ENCODE measurements at places on chromosomes 6 and 20.

- no peak for DNase-seq
Observed at GRCh38 chr6:113642714-113643406, 214.3 kb upstream of the MARCKS start.

DNA sequence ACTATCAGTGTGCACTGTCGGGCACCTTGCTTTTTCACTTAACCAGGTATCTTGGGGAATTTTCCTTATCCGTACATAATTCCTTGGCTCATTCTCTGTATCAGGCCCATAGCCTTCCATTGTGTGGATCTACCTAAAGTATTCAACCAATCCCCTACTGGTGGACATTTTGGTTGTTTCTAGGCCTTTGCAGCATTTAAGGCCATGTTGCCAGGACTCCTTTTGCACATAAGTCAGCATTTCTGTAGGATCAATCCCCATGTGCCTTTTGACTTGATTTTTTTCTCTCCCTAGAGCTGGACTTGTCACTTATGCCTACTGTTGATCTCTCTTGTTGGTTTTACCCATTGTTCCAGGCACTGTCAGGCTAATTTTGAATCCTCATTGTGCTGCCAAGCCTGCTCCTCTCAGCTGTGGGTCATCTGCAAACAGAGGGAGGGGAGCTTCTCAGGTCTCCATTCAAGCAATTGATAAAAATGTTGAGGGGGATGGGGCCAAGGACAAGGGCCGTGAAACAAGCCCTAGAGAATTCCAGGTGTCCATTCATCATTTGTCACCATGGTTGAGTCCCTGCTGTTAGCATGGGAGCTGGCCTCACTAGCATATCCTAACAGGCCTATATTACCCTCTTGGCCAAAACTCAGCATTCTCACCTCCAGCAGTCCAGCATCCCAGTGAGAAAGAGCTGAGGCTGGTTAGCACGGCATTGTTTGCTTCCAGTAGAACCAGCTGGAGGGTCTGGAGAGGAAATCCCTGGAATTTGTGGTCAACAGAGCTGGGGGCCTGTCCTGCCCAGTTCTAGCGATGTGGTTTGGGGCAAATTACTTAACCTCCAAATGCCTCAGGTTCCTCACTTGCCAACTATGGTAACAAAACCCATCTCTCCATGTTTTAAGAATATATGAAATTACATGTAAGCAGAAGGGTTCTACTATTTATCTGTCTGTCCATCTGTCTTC is 178.4 kb downstream of the MRPL14 start:
- no peak for DNase-seq

DNA sequence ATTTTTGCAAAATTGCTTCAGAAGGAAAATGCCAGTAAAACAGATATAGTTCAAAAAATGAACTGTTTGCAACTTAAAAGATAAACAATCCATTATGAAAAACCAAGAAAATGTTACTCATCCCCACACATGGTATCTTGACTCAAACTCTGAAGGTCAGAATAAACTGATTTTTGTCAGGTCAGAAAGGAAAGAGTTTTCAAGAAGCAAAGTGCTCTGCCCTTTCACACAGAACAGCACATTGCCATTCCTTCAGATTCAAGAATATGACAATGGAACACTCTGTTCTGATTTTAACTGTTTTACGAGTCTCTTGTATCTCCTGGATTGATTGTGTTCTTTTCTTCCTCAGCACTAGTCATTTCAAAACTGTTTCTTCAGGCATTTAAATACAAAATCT is 33.8 kb upstream of the NT5E start:
- DNase-seq = no peak

DNA sequence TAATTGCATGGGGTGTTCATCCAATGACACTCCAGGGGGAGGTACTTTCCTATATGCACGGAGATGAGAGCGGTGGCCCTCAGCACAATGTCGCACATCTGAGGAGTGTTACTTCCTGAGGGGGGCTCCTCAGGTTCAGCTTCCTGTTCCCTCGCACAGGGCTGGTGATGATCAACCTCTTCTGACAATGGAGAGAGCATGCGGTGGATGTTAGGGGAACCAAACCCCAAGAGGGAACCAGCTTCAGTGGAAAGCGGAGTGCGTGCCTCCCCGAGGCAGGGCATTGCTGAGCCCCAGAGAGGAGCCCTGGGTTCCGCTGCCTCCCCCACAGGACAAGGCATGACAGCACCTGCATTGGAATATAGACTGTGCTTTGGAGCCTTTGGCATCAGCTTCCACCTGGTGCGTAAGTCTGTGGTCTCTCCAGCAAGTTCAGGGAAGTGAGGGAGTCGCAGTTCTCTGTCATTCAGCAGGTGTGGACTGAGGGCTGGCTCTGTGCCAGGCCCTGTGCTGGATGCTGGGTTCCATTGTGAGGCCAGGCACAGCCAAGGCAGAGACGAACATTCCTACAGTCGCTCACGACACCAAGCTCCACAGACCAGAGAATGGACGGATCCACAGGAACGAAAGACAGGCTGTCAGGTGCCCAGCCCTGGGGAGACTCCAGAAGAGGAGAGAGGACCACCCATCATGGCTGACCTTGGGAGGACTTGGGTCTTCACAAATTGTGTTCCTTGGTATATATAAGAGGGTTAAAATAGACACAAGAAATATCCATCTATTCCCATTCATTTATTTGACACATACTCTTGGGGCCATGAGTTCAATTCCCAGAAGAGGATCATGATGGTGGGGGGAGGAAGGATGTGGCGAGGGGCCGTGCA is 3.9 kb upstream of the ZNF831 start:
- no peak for DNase-seq

DNA sequence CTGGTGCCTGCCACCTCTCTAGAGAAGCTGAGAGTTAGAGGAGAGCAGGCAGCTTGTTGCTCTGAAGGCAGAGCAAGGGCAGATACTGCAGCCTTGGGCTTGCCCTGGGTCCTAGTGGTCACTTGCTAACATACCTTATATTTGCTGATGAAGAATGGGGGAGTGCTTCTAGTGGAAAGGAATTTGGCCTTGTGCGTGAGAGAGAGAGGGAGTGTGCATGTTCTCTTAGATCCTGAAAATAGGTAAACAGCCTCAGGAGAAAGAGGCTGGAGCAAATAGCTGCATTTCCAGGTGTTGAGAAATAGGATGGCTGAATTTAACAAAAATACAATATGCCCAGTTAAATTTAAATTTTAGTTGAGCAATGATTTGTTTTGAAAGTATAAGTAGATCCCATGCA is 724.5 kb upstream of the FLRT3 start:
- DNase-seq = peak; percentile 78

DNA sequence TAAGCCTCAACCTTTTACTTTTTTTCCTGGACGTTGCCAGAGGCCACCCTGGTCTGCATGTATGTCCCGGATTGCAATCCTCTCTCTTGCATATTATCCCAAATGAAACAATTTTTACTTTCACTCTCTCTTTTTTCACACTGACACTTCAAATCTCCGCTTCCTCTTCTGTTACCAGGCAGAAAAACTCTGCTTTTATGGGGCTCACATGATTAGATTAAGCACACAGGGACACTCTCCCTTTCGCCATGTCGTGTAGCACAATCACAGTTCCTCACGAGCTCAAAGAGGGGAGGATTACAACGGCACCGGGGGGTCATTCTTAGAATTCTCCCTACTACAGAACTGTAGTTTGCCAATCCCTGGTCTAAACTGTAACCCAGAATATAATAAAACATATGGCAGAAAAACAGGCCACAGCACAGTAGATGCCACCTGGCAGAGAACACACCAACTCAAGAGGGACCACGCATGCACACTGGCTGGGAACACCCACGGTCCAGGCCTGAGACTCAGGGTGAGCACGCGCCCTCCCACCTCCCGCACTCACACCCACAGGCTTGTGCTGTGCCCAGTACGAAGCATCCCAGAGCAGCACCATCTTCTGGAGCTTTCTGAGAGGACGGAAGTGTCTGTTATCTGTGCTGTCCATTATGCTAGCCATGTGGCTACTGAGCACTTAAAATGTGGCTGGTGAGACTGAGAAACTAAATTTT is 288.7 kb downstream of the KIF16B start:
- DNase-seq = no peak

DNA sequence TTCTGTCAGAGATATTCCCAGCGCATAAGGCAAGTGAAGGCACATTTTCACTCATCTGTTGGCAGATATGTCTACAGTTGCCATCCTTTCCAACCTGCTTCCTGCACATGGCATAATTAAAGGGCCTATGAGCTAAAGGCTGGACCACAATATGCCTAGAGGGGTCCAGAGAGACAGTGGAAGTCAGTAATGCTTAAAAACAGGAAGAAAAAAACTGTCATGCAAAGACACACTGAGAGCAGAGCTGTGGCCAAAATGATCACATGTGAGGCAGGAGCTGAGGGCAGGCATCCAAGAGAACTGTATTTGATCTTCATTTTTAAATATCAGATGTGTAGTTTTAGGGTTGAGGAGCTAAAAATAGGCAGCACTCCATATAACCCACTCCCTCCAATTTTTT is 125.0 kb upstream of the BACH2 start:
- DNase-seq = no peak

DNA sequence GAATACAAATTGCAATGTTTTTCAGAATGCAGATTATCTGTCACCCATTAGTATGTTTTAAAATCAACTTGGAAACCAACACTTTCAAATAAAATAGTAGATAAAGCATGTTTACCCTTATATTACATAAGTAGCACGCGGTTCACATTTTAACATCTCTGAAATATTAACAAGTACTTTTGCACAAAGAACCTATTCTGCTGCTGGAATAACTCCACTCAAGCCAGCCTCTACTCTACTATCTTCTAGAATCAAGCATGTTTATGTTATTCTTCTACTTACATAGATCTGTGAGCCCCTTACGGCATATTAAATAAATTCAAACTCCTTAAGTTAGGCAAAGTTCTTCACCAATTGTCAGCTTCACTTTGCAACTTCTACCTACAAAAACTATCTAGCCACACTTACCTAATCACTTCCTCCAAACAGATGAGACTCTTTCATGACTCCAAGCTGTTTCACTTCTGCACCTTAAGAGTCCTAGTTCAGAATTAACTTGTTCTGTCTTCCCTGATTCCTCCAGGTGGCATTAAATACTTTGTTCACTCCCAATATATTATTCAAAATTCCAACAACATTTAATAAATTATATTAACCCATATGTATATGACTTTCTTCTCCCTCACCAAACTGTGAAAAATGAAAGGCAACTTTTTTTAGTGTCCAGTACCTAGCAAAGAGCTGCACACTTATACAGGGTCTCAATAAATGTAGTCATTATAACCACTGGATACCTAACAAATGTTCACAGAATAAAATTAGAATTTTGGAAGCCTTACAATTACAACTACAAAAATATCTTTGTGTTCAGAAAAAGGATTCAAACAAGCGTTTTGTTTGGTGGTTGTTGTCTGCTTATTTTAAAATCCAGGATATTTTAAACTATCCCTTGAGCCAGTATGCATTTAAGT is 12.1 kb downstream of the CEP85L start:
- no peak for DNase-seq

DNA sequence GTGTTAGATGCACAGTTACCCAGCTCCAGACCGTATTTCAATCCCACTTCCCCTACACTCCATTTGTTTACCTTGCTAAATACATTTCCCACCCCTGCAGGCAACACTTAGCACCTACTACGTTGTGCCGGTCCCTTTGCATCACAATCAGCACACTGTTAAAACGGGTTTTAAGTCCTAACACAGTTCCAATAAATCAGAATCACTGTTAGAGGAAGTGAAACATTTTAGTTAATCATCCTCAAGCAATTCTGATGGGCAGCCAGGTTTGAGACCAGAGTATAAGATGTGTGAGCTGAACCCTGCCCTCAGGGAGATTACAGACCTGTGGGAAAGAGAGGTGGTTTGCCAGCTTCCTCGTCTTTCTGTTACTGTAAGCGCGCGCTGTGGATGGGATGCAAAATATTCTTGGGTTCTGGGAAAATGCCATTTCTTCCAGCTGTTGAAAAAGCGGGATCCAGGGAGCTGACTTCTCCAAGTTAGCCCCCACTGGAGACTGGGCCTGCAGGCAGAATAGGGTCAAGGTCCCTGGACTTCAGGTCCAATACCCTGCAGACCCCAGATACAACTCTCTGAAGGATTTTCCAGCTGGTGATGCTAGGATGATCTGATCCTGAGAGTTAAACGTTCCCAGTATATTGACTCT is 3.1 kb downstream of the ZCCHC3 start:
- no peak for DNase-seq
